PC-9 (cell line): ENCODE measurements at places on chromosomes 6 and 20. TPM values are rescaled to one million over a fixed set of nuclear protein-coding genes. Genes with fewer than 3 reads are reported as not detected.
A peak's percentile ranks its signal among the peaks of the same experiment; 100 is the strongest.

The MEA1 gene
- 77.0 and 77.6 TPM in 2 replicates for total RNA-seq

The POM121L2 gene
- total RNA-seq: 0.26 TPM in 1 of 2 replicates, not detected in the other

The FAM83B gene
- total RNA-seq: 10.1 and 15.6 TPM in 2 replicates

The FAM217B gene
- 11.7 and 20.2 TPM in 2 replicates for total RNA-seq

The FLRT3 gene
- 0.70 and 0.95 TPM in 2 replicates for total RNA-seq

The ENPP5 gene
- 8.0 and 9.1 TPM in 2 replicates for total RNA-seq

The SLC17A4 gene
- total RNA-seq: 0.13 TPM in 1 of 2 replicates, not detected in the other

The HLA-DPA1 gene
- total RNA-seq: not detected in 2 replicates

The ZNF165 gene
- total RNA-seq: 10.5 and 12.6 TPM in 2 replicates

The GGTLC1 gene
- 0.43 and 0.63 TPM in 2 replicates for total RNA-seq

DNA sequence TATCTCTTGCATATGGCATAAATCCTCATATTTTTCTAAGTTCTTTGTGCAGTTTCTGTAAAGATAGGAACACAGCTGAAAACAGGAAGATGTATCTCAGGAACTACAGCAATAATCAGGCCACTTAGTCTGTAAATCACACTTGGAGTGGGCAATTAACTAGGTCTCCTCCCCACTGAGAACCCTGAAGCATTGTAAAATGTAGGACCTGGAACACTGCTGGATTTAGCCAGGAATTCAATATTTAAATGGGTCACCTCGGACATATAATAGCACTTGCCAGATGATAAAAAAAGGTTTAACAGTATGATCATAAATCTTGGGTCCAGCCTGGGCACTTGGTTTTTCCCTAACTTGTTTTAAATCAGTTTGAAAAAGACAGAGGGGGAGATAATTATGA, 155.0 kb downstream of the GRM1 start:
- H3K4me1 ChIP-seq: no peaks in the 10 kb centered on the region
- H3K4me3 ChIP-seq: no peak overlapping the region
- no peak overlapping the region for H3K27ac ChIP-seq
- H3K27me3 ChIP-seq: no peaks in the 10 kb centered on the region
- DNase-seq: no peak

GRCh38 chr6:82419132-82419581, 55.5 kb downstream of the TPBG start:
- H3K27me3 ChIP-seq: no peaks in the 10 kb centered on the region
- DNase-seq: no peak
- no peaks in the 10 kb centered on the region for H3K4me1 ChIP-seq
- H3K36me3 ChIP-seq: no peaks in the 10 kb centered on the region

GRCh38 chr6:21404577-21404976, 189.0 kb upstream of the SOX4 start:
- H3K36me3 ChIP-seq: no peaks in the 10 kb centered on the region
- H3K27me3 ChIP-seq: no peaks in the 10 kb centered on the region
- no peak overlapping the region for H3K27ac ChIP-seq
- no peak for DNase-seq

DNA sequence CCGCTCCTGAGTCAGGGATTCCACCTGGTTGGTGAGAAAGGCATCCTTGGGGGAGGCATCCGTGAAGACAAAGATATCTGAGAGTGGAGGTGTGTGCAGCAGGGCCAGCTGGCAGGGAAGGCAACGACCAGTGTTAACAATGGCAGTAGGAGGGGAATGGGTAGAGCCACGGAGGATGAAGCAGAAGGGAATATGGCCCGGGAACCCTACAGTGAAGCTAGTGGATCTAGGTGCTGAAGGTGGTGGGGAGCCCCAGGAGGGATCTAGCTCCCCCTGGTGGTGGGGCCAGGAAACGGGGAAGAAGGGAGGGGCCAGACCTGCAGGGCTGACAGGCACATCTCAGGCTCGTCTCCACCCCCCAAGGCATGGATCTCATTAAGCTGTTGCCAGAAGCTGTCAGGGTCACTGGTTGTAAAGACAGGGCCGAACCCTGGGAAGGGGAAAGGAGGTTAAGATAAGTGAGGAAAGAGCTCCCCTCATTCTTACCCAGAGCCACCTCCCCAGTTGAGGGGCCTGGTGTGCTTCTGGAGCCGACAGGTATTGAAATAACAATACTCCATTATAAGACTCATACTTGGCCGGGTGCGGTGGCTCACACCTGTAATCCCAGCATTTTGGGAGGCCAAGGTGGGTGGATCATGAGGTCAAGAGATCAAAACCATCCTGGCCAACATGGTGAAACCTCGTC, 7.3 kb downstream of the VWA7 start:
- peak; percentile 55 for DNase-seq
- H3K36me3 ChIP-seq: no peaks in the 10 kb centered on the region
- no peak overlapping the region for H3K4me3 ChIP-seq
- no peaks in the 10 kb centered on the region for H3K27me3 ChIP-seq
- H3K27ac ChIP-seq: no peak overlapping the region

GRCh38 chr20:44431502-44432234, 44.0 kb upstream of the TTPAL start:
- H3K4me1 ChIP-seq: peaks cover 10% of the 10 kb centered on the region; the same call in 1 of the 2 replicates
- no peak overlapping the region for H3K27ac ChIP-seq
- H3K36me3 ChIP-seq: no peaks in the 10 kb centered on the region
- DNase-seq: no peak

DNA sequence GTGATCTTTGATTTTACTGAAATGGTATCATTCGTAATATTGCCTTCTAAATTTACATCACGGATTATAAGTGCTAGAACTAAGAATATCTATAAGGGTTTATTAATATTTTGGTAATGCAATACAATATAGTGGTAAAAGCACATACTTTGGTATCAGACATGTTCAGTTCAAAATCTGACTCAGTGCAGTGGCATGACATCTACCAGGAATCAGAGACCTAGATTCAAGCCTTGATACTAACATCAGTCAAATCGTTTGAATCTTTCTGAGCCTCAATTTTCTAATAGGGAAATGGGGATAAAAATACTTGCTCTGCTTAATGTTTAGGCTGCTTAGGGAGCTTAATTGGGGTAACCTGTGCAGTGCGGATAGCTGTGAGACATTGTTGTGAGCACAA, 488.0 kb downstream of the BCKDHB start:
- DNase-seq: no peak
- H3K4me3 ChIP-seq: no peak overlapping the region
- no peaks in the 10 kb centered on the region for H3K36me3 ChIP-seq
- H3K27ac ChIP-seq: no peak overlapping the region
- no peaks in the 10 kb centered on the region for H3K27me3 ChIP-seq

- H3K4me3 ChIP-seq: no peak overlapping the region
- no peaks in the 10 kb centered on the region for H3K4me1 ChIP-seq
- no peak overlapping the region for H3K27ac ChIP-seq
- DNase-seq: no peak
Measured at GRCh38 chr20:54514028-54514607, 38.7 kb downstream of the DOK5 start.

DNA sequence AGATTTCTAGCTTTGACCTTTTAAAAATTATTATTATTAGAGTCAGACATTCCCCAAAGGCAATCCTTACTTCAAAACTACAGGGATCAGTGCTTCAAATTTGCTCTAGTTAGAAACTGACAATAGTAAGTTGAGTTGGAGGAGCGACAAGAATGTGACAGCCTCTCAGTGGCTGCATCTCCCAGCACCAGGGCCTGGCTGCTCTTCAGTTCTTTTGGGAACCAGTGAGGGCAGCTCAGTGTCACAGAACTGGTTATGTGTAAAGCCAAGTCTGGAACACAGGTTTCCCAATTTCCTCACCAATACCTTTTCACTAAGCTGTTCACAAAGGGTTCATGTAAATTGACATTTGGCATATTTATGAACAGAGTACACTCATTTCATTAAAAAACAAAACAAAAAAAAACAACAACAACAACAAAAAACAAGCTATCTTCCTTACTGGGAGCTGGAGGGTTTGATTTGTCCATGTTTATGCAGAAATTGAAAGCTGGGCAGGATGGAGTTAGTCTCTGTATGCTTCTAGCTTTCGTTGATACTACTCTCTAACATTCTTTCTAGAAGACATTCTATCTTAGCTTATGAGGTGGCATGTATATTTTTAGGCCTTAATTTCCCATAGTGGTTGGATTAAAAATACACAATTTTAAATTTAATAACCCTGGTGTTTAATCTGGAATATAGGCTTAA, 95.0 kb downstream of the SAMD5 start:
- H3K4me1 ChIP-seq: no peaks in the 10 kb centered on the region
- H3K4me3 ChIP-seq: no peak overlapping the region
- H3K27me3 ChIP-seq: no peaks in the 10 kb centered on the region
- no peak for DNase-seq

DNA sequence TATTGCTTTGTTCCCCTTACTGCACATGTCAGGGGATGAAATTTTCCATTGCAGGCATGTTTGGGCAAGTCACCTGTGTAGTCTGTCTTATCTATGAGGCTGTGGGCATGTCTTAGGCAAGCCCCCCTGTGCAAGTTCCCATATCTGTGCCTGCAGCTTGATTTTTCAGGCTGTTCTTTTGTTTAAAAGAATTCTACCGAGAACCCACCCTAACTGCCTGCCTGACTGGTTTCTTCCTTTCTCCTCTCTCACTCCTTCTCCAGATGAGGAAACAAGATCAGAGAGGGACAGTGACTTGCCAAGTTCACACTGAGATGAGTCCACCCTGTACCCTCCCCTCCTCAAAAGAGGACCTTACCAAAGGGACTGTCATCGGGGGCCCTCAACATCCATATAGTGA, 11.0 kb downstream of the TREML2 start:
- H3K27me3 ChIP-seq: peaks cover 57% of the 10 kb centered on the region
- H3K4me3 ChIP-seq: no peak overlapping the region

- no peak for DNase-seq
- H3K36me3 ChIP-seq: peaks cover 21% of the 10 kb centered on the region; the same call in 1 of the 2 replicates
- H3K4me1 ChIP-seq: peaks cover 48% of the 10 kb centered on the region
- no peaks in the 10 kb centered on the region for H3K27me3 ChIP-seq
- H3K4me3 ChIP-seq: no peak overlapping the region; the same call in 1 of the 2 replicates
Measured at GRCh38 chr20:1330075-1330830, 1.3 kb upstream of the SDCBP2 start.

DNA sequence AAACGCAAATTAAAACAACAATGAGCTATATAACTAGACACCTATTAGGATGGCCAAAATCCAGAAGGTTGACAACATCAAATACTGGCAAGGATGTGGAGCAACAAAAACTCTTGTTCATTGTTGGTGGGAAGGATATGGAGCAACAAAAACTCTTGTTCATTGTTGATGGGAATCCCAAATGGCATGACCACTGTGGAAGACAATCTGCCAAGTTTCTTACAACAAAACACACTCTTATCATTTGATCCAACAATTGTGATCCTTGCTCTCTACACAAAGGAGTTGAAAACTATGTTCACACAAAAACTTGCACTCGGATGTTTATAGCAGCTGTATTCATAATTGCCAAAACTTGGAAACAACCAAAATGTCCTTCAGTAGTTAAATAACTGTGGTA, 61.8 kb upstream of the LAMA2 start:
- no peak overlapping the region for H3K27ac ChIP-seq
- no peaks in the 10 kb centered on the region for H3K4me1 ChIP-seq
- no peaks in the 10 kb centered on the region for H3K36me3 ChIP-seq
- DNase-seq: no peak
- no peaks in the 10 kb centered on the region for H3K27me3 ChIP-seq
- H3K4me3 ChIP-seq: no peak overlapping the region

DNA sequence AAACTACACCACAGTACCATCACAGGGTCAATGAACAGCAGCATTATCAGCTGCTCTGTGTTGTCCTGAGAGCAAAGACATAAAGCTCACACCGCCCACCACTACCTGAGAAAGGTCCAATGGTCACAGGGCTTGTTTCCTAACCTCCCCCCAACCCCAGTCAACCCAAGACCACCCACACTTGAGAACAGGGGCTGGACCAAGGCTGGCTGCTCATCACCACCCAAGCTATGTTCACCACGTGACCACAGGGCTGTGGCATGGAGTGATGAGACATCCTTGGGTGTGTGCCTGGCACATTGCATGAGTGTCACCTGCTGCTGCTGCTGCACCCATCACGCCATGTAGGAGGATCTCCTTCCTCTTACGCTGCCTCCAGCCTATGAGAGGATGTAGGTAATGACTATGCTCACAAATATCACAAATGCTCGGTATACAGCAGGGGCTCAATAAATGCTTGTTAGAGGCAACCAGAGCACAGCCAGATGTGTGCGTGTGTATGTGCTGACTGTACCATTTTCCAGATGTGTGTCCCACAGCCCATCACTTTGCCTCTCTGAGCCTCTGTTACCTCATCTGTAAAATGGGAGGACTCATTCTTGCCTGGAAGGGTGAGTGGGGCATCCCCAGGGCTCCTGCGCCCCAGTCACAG, 23.3 kb upstream of the SIRPA start:
- no peak overlapping the region for H3K4me3 ChIP-seq
- H3K27me3 ChIP-seq: no peaks in the 10 kb centered on the region
- H3K27ac ChIP-seq: no peak overlapping the region
- no peaks in the 10 kb centered on the region for H3K36me3 ChIP-seq

DNA sequence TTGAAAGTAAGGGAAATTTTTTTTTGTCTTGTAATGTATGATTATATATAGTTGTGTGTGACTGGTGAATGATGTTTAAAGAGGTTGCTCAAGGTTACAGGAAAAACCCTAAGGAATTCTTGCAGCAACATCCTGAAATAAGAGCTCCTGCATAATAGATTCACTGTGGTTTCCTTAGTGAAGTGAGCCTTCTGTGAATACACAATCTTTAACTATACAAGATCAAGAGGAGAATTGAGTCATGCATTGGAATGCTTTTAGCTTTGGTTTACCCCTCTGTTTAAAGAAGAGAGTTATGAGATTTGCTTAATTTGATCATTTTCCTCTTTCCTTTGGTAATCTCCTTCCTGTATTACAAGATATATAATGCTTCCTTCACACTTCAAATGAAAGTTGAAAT, 141.6 kb upstream of the EYA4 start:
- no peaks in the 10 kb centered on the region for H3K36me3 ChIP-seq
- no peaks in the 10 kb centered on the region for H3K27me3 ChIP-seq
- peak overlapping the region; percentile 81 for H3K27ac ChIP-seq
- DNase-seq: peak; percentile 90

DNA sequence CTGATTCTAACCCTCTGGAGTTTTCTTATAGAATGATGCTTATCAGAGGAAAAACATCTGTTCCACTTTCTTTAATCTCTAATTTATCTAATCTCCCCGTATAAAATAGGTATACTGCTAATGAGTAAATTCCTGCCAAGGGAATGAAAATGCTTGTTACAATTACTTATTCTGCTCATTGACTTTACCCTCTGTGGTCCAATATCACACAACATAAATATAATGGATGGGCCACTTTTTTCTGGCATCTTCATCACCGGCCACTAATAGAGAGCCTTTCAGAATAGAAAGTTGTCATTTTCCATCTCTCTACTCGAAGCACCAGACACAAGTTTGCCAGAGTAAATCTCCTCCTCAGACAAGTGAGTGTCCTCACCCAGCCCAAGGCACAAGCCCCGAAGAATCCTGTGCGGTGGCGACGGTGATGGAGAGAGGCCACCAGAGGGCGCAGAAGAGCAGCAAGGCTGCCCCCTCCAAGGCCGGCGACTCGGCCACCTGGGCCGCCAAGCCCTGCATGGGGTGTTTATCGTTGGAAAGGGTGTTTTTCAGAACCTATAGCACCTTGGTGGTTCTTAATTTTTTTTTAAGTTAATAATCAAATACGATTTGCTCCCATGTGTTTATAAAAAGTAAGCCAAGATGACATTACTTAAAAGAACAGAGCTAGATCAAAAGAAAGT, 212.9 kb upstream of the ARID1B start:
- DNase-seq: peak; percentile 59
- H3K27me3 ChIP-seq: no peaks in the 10 kb centered on the region
- no peaks in the 10 kb centered on the region for H3K4me1 ChIP-seq
- H3K27ac ChIP-seq: no peak overlapping the region
- no peak overlapping the region for H3K4me3 ChIP-seq
